ENCODE measurements at places on chromosomes 7 and 10.

DNA sequence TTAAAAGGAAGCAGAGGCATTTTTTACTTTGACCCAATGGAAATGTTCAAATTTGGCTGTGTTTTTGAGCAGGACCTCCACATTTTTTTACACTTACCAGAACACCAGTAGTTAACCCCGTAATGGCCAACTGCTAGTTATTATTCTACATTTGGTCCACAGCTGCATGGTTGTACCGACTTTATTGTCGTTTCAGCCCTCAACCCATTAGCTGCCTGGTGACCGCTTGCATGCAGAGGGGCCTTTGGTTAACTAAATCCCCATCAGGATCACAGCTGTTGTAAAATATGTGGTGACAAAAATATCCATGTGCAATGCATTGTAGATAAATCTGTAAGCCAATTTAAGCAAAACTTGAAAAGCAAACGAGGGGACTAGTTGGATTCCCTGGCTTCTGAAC is 342.2 kb upstream of the MEOX2 start:
- DNase-seq = no peak

GRCh38 chr10:117751259-117751658 is 208.7 kb downstream of the EMX2 start:
- no peak for DNase-seq

DNA sequence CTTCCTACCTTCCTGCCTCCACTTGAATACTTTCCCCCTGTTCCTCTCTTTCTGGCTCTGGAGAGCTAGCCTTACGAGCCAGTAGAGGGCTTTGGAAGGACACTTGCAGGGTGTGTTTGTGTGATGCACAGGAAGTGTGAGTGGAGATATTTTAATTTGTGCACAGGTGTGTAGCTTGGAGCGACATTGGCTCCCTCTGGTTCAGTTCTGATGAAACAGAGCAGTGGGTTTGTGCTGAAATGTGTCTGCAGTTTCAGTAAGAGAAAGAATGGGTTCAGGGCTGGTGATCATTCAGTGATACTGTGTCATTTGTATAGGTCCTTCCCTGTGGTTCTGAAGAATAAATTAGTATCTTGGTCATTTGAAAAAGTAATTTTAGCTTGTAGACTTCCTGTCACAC is 86.9 kb downstream of the SND1 start:
- no peak for DNase-seq

- DNase-seq = no peak
Observed at GRCh38 chr10:79159141-79159651, 90.4 kb downstream of the ZMIZ1 start.

DNA sequence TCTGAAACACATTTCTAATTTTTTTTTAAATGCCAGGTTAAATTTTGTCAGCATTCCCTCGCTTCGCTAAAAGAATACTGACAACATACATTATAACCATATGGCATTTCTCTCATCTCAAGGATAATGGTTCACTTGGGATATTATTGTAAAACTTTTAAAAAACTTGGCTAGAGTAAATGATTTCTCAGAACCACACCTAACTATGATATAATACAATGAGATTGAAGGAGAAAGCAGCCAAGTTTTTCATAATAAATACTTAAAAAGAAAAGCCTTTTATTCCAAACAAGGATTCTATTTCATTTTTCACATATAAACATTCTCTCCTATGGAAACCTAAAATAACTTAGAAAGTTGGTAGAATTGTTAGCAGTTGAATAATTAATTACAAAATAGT is 413.9 kb downstream of the HGF start:
- DNase-seq = no peak

DNA sequence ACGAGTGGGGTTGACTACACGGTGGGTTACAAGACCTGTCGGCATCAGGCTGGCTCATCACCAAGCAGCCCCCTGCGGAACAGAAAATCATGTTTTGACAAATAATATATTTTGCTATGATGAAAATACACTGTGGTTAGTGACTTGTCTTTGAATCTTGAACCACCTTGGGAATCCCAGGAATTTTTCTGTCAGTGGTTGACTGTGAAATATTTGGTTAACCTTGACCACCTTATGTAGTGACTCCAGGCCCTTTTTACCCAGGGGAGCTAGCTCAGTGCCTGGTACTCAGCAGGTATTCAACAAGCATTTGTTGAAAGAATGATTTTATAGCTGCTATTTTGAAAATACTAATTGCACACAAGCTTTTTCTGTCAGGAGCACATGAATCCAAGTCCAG is 406.0 kb downstream of the PHF14 start:
- DNase-seq = no peak

DNA sequence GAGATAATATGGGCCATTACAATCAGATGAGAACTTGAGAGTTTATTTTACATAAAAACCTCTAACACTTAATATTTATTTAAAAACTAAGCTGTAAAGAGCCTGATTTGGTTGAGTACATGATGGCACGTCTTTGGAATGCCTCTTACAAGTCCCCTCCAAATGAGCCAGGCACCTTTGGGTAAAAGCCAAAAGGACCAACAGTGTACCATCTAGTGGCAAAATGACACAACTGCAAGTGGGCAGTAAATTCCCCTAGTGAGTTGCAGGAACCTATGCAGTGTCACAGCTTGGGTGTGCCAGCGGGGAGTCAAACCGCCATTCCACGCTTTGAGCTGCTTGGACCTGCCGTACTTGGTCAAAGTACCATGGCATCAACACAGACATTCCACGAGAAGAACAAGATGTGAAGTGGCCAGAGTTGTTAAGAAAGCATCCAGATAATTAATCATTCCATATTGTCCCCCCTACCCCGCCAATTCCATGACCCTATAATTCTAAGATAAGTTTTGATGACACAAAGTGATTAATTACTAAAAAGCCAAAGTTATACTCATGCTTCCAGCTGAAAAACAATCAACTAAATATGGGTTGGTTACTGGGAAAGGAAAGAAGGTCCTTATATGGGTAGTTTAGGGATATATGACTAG is 115.2 kb downstream of the SORBS1 start:
- peak; percentile 16 for DNase-seq

DNA sequence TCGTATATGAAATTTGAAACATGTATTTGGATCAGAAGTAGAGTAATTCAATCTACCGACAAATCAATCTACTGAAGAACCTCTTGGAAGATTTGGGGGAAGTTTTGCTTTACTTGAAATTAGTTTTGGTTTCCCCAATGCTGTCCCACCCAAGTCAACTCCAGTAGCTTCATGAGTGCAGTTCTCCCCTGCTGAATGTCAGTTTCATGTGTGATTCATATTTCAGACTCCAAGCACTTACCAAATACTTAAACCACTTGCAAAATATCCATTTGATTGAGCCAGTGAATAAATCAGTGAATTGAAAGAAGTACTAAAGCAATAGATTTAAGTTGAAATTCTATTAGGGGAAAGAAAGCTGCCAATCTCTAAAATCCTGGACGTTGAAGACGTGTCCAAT is 9.3 kb downstream of the CALML5 start:
- no peak for DNase-seq

- no peak for DNase-seq
Observed at GRCh38 chr7:49692516-49692915, 80.9 kb upstream of the VWC2 start.

GRCh38 chr7:37045681-37046179 is 321.4 kb upstream of the AOAH start:
- DNase-seq = no peak

GRCh38 chr7:140604076-140604475 is 36.5 kb downstream of the DENND2A start:
- DNase-seq = no peak

- no peak for DNase-seq
Observed at GRCh38 chr10:49605939-49606509, 4.1 kb upstream of the SLC18A3 start.

DNA sequence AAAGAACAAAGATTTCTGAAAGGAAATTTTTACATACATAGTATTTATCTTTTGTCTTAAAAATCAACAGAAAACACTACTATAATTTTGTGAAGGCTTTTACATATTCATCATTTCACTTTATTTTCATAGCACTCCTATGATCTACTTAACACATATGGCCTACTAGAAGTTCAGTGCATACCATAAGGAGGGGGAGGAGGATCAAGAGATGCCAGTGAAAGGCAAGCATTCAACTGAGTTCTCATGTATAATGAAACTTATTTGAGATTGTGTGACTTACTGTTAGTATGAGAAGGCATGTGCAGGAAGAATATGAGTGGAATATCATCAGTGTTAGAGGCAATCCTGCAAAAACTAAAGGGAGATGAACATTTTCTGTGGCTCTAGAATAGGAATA is 10.6 kb downstream of the BRAF start:
- no peak for DNase-seq

DNA sequence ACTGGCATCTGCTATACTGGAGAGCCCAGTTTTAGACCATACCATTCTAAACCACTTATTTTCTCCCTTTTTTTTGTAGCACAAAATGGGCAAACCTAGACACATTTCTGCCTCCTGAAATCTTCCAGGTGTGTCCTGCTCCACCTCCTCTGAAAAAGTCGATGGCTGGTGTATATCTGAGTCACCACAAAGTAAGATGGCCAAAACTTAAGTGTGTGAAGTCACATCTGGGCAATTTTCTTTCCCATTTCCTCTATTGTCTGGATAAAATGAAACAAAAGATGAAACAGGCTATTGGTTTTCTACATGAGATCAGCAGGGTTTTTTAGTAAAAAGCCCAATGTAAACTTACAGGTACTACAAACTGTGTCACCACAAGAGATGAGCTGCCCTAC is 65.5 kb downstream of the OSBPL3 start:
- no peak for DNase-seq

GRCh38 chr7:47379629-47380324 is 202.1 kb downstream of the TNS3 start:
- DNase-seq = no peak

DNA sequence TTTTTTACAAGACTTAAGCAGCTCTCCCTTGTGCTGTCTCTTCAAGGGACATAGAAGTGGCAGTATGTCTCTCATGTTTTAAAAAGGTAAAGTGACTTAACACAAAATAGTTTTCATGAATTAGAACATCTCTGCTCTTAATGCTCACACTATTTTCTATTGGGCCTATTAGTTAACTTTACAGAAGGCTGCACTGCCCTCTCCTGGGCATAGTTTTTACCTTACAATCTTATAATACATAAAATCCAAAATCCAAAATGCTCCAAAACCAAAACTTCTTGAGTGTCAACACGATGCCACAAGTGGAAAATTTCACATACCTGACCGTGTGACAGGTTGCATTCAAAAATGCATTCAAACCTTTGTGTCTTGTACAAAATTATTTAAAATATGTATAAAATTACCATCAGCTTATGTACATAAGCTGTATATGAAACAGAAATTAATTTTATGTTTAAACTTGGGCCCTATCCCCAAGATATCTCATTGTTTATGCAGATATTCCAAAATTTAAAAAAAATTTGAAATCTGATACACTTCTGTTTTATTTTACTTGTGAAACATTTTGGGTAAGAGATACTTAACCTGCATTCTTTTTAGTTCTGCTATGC is 25.8 kb downstream of the TES start:
- DNase-seq = peak; percentile 46

DNA sequence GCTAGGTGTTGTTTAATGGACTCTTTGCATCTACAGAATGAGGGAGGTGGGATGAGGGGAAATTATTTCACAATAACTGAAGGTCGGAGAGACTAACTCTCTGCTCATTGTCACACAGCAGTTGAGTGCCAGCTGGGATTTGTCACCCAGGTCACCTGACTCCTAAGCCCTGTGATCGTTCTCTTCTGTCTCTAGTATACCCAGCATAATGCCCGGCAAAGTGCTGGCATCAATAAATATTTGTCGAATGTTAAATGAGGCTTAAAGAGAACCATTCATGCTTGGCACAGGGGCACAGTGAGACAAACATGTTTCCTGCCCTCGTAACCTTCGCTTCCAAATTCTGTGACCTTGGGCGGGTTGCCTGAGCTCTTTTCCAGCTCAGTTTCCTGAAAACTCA is 70.8 kb downstream of the TCF7L2 start:
- DNase-seq = no peak

DNA sequence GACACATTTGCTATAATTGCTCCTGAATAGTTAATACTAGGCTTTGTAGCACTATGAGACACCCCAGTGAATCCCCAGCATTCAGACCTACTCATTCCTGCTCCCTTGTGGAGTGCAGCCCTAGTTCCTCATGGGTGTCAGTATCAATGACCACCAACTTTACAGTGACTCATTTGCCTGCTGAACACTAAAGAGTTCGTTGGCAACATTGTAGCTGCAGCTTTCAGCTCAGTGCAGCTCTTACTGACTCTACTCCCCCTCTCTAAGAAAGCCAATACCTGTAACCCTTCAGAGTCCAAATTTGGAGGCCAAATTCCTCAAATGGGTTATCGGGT is 127.1 kb upstream of the MTPN start:
- DNase-seq = no peak

- no peak for DNase-seq
Observed at GRCh38 chr7:50329775-50330174, 25.3 kb downstream of the IKZF1 start.

GRCh38 chr10:24331457-24331856 is 122.5 kb downstream of the KIAA1217 start:
- DNase-seq = no peak

- no peak for DNase-seq
Observed at GRCh38 chr7:129943352-129943751, 9.4 kb downstream of the UBE2H start.

DNA sequence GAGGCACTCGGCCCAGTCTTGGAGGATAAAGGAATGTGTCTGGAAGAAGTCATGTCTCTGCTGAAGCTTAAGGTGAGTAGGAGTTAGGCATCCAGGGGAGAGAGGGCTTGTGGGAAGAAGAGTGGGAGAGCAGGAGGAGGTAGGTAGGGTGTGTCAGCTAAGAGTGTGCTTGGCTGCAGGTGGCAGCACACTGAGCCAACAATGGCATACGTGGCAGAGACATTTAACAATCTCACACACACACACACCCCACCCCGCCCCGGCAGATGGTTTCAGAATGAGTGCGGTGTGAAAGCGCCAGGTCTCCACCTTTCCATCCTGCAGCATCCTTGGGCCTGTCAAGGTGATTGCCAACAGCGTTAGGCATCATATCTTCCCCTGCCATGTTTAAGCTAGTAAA is 11.2 kb upstream of the ARPC1A start:
- DNase-seq = peak; percentile 37

GRCh38 chr10:11557513-11557912 is 53.9 kb downstream of the USP6NL start:
- no peak for DNase-seq

- DNase-seq = no peak
Observed at GRCh38 chr10:129769381-129770116, 194.5 kb downstream of the EBF3 start.

DNA sequence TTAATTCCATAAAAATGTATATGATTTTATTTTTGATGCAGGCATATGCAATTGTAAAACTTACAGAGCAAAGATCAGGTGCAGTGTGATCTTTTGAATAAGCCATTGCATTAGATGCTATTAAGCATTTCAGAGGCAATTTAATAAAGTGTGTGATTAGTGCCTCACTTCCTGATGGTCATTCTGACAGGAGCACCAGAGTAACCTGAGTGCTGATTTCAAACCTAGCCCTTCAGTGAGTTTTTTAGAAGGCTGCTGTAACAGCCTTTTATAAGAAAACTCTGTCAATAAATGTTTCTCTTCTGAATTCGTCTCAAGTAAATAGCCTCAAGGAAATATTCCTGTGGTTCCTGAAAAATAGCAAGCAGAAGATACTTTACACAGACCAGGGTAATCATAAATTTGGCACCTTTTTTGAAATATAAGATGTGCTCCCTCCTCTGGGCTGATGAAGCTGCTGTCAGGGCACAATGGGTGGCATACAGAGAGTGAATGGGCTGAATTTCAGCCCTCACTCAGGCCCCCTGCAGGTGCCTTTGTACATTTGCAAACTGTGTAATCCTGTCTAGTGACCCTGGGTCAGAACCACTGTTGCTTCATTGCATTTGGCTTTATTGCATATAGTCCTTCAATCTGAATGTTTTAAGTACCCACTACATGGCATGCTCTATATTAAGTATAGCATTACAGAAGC is 193.7 kb upstream of the CSTF2T start:
- DNase-seq = no peak
